NCI-H1048 (cell line): ENCODE measurements at places on chromosomes 1 and 21.

- DNase-seq = no peak
These were observed 18.3 kb upstream of the KCNE1 start for GRCh38 chr21:34530261-34530660.

DNA sequence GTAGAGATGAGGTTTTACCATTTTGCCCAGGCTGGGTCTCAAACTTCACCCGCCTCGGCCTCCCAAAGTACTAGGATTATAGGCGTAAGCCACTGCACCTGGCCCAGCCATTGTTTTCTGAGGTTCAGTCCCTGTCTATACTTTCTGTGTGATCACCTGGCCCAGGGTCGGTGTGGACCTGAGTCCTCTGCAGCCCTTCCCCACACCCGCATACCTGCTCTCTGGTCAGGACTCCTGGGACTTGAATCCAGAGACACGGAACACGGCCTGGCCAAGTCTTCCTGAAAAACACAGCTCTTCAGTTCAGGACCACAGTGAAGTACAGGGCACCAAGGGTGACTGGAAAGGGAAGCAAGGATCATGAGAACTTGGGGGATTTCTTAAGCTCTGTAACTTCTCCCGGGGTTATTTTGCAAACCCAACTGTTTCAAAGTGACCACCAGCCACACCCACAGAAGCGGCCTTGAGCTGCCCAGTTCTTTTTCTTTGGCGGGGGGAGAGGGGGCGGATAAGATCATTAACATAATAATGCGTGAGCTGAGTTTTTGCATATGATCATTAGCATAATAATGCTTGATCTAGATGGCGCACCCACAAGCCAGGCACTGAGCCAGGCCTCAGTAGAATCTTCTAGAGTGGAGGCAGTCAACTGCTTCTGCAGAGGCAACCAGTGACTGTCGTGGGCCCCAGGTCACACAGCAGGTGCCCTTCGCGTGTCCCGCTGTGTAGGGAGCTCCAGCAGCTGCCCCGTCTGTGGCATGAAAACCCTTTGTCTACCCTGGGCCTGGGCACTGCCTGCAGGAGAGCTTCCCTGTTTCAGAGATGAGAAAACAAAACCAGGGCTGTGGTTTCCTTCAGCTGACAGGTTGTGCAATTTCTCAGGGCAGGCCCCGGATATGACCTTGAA lies 1.7 kb upstream of the NADK start:
- DNase-seq = no peak

DNA sequence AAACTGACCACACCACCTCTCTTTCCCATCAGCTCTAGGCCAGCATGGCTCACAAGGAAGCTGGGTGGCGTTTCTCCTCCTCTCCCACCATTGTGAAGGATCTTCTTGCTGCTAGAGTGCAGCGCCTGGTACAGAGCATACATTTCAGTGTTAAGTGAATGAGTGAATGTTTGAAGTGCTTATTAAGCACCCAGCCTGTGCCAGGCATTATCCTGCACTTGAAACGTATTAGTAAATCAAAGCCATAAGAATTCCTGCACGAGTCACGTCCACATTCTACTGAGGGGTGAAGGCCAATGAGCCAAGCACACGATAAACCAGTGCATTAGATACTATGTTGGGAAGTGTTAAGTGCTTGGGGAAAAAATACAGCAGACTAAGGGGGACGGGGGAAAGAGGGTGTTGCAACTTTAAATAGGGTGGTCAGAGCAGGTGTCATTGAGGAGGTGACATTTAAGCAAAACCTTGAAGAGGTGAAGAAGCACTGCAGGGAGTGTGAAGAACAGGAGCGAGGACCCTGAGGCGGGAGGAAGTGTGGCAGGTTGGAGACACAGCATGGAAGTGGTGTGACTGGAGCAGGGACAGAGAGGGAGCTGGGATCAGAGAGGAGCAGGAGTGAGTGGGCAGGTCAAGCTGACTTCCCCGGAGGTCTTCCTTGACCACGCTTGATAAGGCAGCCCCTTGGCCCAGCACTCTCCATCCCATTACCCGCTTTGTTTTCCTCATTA lies 48.5 kb upstream of the LRRN2 start:
- DNase-seq = no peak

DNA sequence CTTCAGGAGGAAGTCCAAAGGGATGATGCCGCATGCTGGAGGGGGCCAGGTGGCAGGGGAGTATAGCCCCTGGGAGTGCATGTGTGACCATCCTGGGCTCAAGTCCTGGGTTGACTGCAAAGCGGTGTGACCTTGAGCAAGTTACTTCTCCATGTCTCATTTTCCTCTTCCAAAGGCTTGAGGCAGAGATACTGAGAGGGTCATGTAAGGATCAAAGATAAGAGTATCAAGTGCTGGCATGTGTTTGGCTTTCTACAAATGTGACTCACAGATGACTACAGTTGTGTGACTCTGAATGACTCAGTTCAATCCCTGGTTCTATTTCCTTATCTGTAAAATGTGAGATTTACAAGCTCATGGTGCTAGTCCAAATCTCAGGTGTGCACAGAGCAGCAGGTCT lies 26.1 kb downstream of the PROK1 start:
- DNase-seq = no peak

GRCh38 chr1:182192966-182193365 lies 131.5 kb upstream of the ZNF648 start:
- DNase-seq = no peak

- DNase-seq = no peak
These were observed 26.2 kb upstream of the TADA1 start for GRCh38 chr1:166902279-166902678.

DNA sequence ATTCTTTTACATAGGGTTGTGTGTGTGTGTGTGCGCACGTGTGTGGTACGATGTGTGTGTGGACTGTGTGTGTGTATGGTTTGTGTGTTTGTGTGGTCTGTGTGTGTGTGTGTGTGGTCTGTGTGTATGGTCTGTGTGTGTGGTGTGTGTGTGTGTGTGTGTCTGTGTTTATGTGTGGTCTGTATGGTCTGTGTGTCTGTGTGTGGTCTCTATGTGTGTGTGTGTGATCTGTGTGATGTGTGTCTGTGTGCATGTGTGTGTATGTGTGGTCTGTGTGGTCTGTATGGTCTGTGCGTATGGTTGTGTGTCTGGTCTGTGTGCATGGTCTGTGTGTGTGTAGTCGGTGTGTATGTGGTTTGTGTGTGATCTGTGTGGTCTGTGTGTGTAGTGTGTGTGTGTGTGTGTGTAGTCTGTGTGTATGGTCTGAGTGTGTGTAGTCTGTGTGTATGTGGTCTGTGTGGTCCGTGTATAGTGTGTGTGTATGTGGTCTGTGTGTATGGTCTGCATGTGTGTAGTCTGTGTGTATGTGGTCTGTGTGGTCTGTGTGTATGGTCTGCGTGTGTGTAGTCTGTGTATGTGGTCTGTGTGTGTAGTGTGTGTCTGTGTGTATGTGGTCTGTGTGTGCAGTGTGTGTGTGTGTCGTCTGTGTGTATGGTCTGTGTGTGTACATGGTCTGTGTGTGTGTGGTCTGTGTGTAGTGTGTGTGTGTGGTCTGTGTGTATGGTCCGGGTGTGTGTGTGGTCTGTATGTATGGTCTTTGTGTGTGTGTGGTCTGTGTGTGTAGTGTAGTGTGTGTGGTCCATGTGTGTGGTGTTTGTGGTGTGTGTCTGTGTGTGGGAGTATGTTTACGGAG lies 46.8 kb downstream of the RHOU start:
- DNase-seq = no peak
